Naive thymus-derived CD8-positive, alpha-beta T cell (primary cell): ENCODE measurements at places on chromosomes 6 and 20.

GRCh38 chr20:57865266-57865665, 155.5 kb upstream of the PMEPA1 start:
- no peak for DNase-seq

- DNase-seq = no peak
Observed at GRCh38 chr20:33606118-33606771, 55.9 kb upstream of the C20orf144 start.

GRCh38 chr6:53809691-53810090, 14.9 kb downstream of the LRRC1 start:
- no peak for DNase-seq

- DNase-seq = no peak
Observed at GRCh38 chr6:169454872-169455204, 201.2 kb upstream of the THBS2 start.
